ENCODE measurements at places on chromosomes 13 and 19.

- no peak for DNase-seq
Measured at GRCh38 chr19:35715981-35716800, 1.6 kb upstream of the KMT2B start.

- DNase-seq, result no peak
Measured at GRCh38 chr19:47623921-47624391, 15.0 kb downstream of the BICRA start.

GRCh38 chr13:44011036-44011435, 131.3 kb downstream of the LACC1 start:
- DNase-seq, result no peak

- DNase-seq, result no peak
Measured at GRCh38 chr13:50892210-50892944, 17.2 kb upstream of the RNASEH2B start.

Data from brain pericyte (primary cell).